Astrocyte (in vitro differentiated cells and primary cell): ENCODE measurements at places on chromosomes 7 and 10. TPM values are rescaled to one million over a fixed set of nuclear protein-coding genes. Genes with fewer than 3 reads are reported as not detected.

The IGFBP3 gene
- total RNA-seq, result 1,092 and 1,283 TPM in 2 replicates

The FAM25A gene
- not detected in 2 replicates for total RNA-seq

The NKX2-3 gene
- not detected in 2 replicates for total RNA-seq

The GARS1 gene
- 517 and 564 TPM in 2 replicates for total RNA-seq

DNA sequence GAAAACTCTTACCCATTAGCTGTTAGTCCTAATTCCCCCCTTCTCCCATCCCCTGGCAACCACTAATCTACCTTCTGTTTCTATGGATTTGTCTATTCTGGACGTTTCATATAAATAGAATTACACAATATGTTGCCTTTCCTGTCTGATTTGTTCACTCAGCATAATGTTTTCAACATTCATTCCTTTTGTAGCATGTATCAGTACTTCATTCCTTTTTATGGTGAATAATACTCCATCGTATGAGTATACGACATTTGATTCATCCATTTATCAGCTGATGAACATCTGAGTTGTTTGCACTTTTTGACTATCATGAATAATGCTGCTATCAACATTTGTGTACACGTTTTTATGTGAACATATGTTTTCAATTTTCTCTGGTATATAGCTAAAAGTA is 4.4 kb upstream of the FRAT1 start:
- DNase-seq, result no peak

DNA sequence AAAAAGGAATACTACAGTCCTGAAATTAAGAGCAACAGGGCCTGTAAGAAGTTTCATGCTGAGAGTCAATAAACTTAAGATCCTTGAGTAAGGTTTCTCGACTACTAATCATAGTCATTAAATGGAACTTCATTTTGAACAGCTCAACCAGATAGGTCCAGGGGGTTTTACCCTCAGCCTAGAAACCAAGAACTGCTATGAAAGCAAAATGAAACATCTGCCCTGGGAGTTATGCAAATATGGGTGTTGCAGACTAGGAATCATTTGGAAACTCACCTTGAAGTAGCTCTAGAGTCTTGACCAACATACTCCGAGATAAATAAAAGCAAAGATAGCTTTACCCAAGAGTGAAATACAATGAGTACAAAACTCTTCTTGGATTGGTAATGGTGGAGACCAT is 128.0 kb downstream of the HGF start:
- DNase-seq, result no peak

DNA sequence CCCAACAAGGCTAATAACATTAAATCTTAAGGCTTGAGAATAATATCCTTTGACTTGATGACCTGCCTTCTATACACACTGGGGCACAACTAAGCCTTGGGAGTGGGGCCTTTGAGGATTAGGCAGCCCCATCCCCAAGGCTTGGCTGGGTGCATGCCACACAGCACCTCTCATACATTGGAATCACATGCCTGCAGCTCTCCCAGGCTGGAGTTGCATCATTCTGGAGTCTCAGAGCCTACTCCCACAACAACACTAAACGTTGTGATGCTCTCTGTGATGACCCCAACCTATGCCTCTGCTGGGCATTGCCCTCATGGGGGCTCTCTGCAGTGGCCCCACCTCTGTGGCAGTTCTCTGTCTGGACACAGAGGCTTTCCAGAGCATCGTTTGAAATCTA is 31.9 kb upstream of the SGCE start:
- no peak for DNase-seq
